Gastrocnemius medialis (tissue), 4 donors: ENCODE measurements at places on chromosomes 6 and 20. TPM values are rescaled to one million over a fixed set of nuclear protein-coding genes. Genes with fewer than 3 reads are reported as not detected.

The CGA gene
- total RNA-seq: not detected

The GLP1R gene
- not detected for total RNA-seq

The MAPK13 gene
- 0.72 TPM for total RNA-seq

The HIVEP1 gene
- total RNA-seq: 11.2 TPM

The CST1 gene
- total RNA-seq: not detected

The PNPLA1 gene
- not detected for total RNA-seq

The TSBP1 gene
- not detected for total RNA-seq

The LY6G5C gene
- 1.3 TPM for total RNA-seq

The PLCG1 gene
- 58.0 TPM for total RNA-seq
